ENCODE measurements at places on chromosomes 12 and 14.

DNA sequence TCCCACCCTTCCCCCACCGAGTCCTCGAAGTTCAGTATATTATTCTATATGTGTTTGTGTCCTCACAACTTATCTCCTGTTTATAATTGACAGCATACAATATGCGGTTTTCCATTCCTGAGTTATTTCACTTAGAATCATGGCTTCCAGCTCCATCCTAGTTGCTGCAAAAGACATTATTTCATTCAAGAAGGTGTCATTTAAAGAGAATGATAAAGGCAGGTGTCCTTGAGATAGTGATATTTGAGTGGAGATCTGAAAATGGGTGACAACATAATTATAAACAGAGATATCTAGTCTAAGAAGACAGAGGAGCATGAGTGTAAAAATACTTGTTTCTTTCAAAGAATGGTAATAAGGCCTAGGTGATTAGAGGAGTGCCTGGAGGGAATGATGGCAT, 876.8 kb downstream of the SLC6A15 start:
- DNase-seq = no peak

GRCh38 chr12:63037746-63038712, 103.1 kb upstream of the PPM1H start:
- DNase-seq = peak; percentile 38

DNA sequence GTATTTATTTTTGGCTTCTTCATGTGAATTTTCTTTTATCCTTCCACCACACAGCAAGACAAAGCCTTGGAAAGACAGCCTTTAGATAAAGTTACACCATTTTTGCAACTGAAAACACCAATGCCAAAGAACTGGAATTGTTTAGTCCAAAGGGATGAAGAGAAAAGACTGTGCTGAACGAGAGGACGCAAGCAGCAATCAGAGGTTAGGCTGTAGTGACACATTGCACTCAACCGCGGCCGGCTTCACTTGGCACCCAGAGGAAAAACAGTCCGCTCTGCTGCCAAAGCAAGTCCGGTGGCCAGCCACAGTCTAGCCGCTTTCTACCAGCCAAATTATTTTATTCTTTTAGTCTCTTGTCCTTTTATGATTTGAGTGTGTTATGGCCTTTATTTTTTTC, 49.1 kb upstream of the KCNJ8 start:
- DNase-seq = no peak

DNA sequence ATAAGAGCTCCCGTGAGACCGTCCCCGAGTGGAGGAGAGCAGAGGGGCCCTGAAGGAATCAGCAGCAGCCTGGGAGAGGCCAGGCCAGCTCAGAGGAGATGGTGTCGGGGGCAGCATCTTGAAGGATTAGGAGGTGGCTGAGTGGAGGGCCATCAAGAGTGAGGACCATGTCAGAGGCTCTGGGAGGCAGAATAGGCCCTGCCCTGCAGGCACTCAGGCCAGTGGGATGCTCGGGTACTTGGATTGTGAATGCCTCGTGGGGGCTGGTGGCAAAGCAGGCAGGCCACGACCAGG, 47.7 kb downstream of the IL31 start:
- DNase-seq = no peak

GRCh38 chr12:54166567-54167499, 22.0 kb downstream of the SMUG1 start:
- no peak for DNase-seq

GRCh38 chr14:61171727-61172126, 109.4 kb downstream of the TMEM30B start:
- no peak for DNase-seq

DNA sequence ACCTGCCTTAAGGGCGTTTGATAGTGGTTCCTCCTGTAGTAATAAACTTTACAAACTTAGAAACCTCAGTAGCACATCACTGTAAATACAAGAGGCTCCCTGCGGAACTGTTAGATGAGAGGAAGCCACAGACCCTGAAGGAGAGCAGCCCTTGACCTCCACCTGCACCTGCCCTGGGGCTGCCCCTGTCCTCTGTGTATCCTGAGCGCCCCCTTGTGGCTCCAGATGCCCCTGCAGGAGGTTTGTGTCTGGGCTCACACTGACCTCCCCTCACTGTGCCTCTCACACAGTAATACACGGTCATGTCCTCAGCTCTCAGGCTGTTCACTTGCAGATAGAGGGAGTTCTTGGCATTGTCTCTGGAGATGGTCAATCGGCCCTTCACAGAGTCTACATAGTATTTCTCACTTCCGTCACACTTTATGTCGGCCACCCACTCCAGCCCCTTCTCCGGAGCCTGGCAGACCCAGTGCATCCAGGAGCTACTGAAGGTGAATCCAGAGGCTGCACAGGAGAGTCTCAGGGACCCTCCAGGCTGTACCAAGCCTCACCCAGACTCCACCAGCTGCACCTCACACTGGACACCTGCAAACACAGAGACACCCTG, 1059.8 kb downstream of the TMEM121 start:
- peak; percentile 71 for DNase-seq

DNA sequence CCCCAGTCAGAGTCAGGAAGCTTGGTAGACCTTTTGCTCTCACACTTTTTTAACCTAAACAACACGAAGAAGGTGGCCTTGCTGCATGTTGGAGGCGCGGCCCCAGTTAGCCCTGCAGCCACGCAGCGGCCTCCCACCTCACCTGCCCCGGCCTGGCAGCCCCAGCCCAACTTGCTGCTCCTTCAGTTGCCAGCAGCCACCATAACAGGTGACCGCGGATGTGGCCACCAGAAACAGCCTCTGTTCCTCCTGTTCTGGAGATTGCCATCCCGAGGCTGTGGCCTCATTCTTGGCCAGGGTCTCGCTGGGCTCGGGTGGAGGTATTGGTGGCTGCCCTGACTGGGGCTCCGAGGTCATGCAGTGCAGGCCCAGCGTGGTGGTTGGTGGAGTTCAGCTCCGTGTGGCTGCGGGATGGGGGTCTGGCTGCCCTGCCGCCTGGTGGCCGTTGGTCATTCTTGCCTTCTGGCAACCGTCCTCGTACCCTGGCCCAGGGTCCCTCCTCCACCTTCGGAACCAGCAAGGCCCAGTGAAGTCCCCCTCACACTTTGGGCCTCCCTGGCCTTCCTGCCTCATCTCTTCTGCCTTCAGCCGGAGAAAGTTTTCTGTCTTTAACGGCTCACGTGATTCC, 20.7 kb upstream of the TEX22 start:
- no peak for DNase-seq

- peak; percentile 77 for DNase-seq
These were observed 3.8 kb upstream of the PDE3A start for GRCh38 chr12:20364501-20364900.
